Activated naive CD8-positive, alpha-beta T cell treated with anti-CD3 and anti-CD28 coated beads, Interleukin-2, amount 50 U/mL, for 16 hours (primary cell): ENCODE measurements at places on chromosomes 1 and 21.

DNA sequence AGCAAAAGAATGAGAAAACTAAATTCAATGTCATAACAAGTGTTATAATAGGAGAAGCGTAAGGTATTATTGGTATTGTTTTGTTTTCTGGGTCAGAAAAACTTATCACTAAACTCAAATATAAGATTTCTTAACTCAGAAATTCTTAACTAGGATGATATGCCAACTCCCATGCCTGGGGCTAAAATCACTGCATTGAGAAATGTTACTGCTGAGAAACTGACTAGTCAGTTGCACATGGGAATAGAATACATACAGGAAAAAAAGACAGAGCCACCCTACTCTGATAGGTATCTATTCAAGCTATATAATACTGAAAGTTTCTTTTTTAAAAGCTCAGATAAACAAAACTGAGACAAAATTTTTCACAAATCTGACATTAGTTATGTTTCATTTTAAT lies 56.3 kb downstream of the PRPF38A start:
- no peak for DNase-seq

- no peak for DNase-seq
These were observed 92.7 kb downstream of the TOMM20 start for GRCh38 chr1:235035928-235036327.

- DNase-seq = no peak
These were observed 32.8 kb upstream of the DNASE2B start for GRCh38 chr1:84365225-84366221.

- DNase-seq = no peak
These were observed 17.4 kb downstream of the MIGA1 start for GRCh38 chr1:77796695-77797405.

- DNase-seq = no peak
These were observed 257.2 kb downstream of the LRRC7 start for GRCh38 chr1:69824932-69825331.

- no peak for DNase-seq
These were observed 102.8 kb upstream of the COL11A1 start for GRCh38 chr1:103211073-103211472.

DNA sequence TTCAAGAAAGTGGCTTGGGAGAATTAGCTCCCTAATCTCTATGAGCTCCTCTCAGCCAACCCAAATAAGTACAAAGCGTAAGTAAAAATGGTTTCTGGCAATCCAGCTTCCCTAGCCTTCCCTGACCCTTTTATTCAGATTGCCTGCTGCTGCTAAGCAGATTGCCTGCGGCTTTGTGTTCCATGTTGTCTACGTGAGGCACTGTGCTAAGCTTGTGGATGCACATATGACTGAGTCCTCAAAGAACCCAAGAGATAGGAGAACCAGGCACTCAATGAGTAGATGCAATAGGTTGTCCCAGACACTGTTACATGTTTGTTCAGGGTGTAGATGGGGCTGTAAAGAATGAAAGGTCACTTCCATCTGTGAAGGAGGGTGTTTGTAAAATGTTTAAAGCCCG lies 6.3 kb upstream of the OSBPL9 start:
- no peak for DNase-seq

- DNase-seq = no peak
These were observed 722 bp downstream of the LHX8 start for GRCh38 chr1:75134647-75135572.

GRCh38 chr1:6157132-6157527 lies 23.0 kb downstream of the CHD5 start:
- no peak for DNase-seq

DNA sequence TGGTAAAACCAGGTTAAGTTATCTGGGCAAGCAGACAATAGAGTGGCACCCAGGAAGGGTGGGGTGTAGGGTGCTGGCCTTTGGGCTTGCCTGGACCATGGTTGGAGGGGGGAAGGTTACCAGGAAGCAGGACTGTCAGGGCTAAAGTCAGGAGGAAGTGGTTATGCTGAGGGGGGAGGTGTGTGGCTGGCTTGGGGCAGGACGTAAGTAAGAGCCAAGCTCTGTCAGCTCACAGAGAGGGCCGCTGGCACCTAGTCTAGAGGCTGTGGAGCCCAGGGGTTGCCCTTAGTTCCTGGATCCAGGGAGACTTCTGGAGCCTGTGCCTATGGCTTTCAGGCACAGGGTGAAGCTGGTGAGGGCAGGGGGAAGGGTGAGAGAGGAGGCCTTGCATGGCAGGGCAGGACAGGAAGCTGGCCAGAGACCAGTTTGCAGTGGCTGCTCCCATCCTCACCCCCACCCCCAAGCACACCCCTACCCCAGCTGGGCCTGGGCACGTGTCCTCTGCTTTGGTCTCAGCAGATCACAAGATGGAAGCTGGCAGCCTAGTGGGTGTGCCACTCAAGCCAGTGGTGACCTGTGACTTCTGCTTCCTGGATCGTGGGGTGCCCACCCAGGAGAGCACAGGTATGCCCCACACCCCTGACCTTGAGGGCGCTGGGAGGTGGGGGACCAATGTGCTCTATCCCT lies 20.5 kb upstream of the SMYD3 start:
- DNase-seq = no peak

DNA sequence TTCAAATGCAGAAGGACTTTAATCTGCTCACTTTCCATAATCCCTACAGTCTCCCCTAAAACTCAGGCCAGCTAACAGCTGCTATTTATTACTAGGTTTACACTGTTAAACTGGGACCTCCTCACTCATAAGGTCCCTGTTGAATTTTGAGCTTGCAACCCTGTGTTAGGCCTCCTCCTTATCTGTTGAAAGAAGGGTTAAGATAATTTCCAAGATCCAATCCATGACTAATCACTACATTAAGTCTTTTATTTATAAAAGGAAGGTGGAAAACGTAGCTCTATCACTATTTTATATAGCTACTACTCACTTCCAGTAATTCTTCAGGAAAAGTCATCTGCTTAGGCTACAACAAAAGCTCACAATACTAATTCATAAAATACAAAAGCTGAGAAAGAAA lies 79.5 kb downstream of the EVI5 start:
- no peak for DNase-seq

DNA sequence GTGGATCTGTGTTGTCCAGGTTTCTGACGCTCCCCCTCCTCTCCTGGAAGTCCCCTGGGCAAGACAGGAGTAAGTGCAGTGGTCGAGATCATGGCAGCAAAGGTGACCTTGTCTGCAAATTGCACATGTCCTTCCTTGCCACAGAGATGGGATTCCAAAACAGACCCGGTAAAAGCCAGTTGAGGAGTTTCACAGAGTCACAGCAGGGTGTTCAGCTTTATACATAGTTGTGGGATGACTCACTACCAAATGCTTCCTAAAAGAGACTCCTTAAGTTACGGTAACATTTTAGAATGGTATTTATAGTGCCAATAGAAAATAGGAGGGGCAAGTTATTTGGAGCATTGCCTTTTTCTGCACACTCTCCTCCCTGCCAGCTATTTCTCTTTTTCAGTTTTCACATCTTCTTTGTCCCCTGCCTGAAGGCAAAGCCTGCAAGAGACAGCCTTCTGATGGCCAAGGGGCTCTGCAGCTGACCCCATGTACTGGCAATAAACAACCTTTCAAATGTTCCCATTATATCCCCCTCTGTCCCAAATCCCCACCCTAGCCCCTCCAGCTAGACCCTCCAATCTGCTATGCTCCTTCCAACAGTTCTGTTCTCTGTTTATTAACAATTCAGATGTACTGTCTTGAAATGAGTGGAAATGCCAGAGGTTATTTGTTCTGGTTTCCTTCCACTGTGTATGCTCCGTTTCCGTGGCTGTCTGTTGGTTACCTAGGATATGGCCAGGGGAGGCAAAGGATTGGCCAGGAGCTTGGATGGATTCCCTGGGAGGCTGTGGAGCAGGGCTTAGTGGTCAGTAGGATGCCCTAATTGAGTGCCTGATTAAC lies 115.0 kb downstream of the TGFB2 start:
- no peak for DNase-seq

DNA sequence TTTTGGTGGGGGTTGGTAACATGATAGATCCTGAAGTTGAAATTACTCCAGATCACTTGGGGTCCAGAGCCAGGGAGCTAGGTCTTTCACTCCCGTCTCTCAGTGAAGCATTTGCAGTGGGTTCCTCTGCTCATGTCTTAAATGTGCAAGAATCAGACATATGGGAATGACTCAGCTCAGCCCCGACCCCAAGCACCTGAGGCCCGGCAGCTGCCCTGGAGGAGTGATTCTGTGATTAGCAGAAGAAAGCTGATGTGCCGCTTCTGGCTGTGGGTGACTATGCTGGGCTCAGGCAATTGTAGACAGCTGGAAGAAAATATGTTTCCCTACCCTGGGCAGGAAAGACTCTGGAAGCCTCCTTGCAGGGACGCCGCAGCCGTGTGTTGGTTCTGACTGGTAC lies 601.7 kb downstream of the NPHP4 start:
- no peak for DNase-seq

DNA sequence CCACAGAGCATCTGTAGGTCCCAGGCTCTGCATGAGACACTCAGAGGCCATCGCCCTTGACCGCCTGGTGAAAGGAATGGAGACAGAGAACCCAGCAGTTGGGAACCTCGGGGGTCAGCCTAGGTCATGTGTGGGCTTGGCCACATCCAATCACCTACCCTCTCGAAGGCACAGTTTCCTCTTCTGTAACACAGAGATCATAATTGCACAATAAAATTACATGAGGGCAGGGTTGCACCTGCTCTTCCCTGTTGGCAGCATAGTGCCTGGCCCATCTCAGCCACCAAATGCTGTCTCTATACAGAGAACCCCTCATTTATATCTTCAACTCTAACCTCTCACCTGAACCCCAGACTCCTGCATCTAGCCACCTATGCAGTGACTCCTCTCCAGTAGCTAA lies 418.1 kb upstream of the VAMP3 start:
- DNase-seq = no peak

- DNase-seq = no peak
These were observed 33.4 kb upstream of the C1orf198 start for GRCh38 chr1:230901671-230902070.

DNA sequence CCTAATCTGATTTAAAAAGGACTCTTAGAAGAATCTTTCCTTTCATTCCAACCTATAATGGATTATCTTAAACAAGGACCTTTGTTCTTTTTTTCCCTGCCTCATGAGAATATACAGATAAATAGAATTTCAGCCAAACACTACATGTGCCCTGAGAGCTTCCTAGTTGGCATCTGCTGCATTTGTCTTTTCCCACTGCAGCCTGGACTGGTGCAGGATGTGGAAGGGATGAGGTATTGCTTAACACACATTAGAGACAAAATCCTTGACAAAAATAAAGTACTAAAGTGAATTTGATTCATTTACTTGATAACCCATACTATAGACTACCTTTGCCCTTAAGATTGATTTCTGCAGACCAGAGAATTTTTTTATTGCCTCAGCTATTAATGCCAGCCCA lies 59.5 kb downstream of the PALMD start:
- DNase-seq = no peak

DNA sequence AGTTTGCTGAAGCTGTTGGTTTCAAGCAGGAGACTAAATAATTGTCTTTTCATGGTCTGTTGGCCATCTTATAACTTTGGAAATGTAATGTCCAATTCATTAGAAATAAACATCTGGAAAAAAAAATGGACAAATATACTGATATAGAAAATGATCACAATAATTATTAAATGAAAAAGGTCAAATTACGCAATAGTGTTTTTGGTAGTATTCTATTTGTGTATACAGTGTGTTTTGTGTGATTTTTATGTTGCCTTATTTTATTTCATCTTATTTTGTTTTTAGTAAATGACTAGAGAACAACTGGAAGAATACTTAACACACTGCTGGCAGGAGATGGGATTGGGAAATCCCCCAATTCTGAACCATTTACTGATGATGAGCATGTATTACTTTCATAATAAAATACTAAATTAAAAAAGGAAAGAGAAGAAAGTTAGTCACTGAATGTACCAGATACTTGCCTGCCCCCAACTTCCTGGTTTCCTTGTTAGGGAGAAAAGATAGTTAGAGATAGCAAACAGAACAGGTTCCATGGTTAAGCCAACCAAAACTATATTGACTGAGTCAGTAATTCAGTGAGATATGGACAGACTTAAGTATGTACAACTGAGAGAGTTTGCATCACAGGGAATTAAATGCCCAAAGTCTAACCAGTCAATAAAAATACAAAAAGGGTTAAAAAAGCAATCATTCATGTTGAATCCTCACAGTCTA lies 24.0 kb upstream of the SAMD13 start:
- no peak for DNase-seq

DNA sequence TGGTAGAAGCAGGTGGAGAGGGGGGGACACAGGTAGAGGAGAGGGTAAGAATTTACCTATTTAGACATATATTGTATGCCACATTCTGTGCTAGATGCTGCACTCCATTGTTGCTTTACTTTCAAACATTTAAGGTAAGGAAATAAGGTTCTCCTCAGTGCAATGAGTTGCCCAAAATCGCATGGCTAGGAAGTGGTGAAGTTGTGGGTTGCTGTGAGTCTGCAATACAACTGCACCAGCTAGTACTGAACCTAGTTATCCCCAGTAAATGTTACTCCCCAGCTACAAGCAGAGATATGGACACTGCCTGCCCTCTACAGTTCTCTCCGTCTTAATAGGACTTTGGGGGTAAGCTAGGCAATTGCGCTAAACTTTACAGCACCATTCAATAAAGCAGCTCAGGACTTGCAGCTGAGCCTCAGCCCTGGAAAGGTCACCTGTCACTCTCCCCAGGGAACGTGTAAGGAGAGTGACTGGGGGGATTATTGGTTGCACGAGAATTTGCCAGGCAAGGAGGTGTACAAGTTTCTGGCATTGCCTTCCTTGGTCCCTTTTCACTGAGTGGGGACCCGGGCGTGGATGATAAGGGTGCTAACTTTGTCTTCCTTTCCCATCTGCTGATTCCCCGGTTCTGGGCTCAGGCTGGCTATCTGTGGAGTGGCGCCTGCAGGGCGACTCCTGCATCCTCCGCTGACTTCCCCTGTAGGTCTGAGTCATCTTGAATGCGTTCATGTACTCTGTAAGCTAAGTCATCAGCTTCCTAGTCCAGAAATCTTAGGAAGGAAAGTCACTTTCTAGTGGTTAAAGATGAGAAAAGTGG lies 71.3 kb upstream of the CNTN2 start:
- DNase-seq = no peak

- no peak for DNase-seq
These were observed 198.7 kb upstream of the PLD5 start for GRCh38 chr1:242723044-242723716.

DNA sequence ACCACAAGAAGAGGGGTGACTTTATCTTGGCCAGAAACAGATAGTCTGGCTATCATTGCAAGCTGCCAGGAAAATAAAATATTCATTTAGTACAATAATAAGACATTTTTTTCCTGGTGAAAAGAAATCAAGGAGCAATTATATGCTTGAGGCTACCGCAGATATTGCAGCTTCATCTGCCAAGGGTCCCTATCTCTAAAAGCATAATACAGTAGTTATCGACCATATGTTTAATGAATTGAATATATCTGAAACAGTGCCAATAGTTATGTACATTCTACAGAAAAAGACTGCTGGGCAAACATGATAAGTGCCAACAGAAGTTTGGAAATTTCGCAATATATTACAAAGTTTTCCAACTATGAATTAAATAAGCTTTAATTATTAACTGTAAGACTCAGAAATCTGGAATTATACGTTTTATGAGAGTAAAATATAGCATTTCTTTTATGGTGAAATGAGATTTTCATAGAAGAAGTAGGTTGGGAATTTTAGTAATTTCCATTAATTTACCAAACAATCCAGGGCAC lies 561.1 kb upstream of the ZP4 start:
- no peak for DNase-seq
